ENCODE measurements at places on chromosomes 1 and 21.

DNA sequence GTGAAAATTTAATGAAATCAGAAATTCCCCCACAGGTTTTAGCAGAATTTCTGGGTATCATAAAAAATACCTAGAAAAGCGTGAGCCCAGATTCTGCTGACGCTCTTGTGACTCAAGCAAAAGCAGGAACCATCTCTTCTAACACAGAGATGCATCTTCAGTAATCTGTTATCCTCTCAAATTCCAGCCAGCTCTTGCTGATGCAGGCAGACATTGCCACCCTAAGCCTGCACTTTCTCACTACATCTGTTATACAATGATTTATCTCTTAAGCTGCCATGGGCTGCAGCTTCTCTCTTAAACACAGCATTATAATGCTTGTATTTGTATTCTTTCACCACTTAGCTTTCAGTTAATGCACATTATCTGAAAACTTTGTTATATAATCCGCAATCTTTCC lies 113.0 kb upstream of the RGS1 start:
- no peak for DNase-seq

GRCh38 chr1:216456682-216457081 lies 33.4 kb upstream of the USH2A start:
- DNase-seq: peak; percentile 66

DNA sequence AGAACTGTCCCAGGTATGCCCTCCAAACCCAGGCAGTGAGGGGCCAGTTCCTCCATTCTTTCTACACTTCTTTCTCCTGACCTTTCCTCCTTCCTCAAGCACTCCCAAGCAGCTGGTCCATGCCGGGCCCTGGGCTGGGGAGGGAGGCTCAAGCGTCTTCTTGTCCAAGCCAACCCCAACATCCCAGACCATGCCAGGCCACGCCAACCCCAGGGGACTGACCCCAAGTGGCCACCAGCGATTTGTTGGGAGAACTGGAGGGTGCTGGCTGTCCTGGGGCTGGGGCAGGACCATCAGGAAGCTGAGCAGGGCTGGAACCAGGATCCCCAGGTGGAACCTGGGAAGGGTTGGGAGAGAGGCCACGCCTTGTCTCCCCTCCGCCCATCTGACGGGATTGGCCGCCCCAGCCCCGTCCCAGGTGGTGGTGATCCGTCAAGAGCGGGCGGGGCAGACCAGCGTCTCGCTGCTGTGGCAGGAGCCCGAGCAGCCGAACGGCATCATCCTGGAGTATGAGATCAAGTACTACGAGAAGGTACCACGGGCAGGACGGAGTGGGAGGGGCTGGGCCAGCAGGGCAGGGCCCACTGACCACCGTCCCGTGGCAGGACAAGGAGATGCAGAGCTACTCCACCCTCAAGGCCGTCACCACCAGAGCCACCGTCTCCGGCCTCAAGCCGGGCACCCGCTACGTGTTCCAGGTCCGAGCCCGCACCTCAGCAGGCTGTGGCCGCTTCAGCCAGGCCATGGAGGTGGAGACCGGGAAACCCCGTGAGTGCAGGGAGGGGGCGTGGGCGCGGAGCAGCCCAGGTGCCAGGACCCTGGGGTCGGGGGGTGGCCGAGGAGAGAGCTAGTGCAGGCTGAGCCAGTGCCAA lies 29.9 kb downstream of the EPHA8 start:
- no peak for DNase-seq

GRCh38 chr1:197961449-197961848 lies 44.3 kb downstream of the LHX9 start:
- no peak for DNase-seq

GRCh38 chr1:52970149-52970548 lies 43.1 kb downstream of the SCP2 start:
- DNase-seq: no peak

GRCh38 chr1:92817137-92817697 lies 14.6 kb upstream of the RPL5 start:
- no peak for DNase-seq

- DNase-seq: no peak
These were observed 39.9 kb upstream of the SRSF10 start for GRCh38 chr1:24020025-24020424.

GRCh38 chr1:214946615-214947014 lies 135.9 kb upstream of the KCNK2 start:
- DNase-seq: no peak

- DNase-seq: no peak
These were observed 18.8 kb downstream of the LRRC52 start for GRCh38 chr1:165562571-165562970.

GRCh38 chr1:192941722-192942411 lies 117.3 kb downstream of the UCHL5 start:
- no peak for DNase-seq

DNA sequence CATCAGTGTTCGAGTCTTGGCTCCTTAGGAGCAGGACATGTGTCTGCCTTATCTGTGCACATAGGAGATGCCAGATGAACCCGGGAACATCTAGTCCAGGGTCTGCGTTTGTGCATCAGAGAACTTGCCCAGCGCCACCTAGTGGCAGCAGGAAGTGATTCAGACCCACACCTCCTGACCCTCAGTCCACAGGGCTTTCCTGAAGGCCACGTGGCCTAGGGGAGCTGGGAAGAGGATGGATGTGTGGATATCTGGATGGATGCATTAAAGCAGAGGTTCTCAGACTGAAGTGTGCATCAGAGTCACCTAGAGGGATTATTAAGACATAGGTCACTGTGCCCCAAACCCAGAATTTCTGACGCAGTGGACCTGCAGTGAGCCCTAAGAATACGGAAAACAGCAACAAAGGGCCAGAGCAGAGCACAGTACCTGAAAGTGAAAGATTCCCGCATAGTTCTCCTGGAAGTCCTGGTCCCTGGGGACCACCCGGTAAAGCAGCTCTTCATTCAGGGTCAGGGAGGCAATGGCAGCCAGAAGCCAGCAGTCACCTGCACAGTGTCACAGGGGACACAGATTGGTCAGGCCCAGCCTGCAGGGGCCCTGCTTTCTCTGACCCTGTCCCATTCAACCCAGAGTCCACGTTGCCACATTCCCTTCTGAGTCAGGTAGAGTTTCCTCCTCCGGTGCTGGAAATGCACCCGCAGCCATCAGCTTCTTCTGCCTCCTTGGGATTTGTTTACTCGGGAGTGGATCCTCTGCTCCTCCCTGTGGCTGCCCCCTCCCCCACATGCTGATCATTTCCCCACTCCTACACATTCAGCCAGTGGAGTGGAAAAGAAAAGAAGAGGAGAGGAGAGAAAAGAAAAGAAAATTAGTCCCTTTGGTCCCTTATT lies 37.0 kb downstream of the CAPN8 start:
- DNase-seq: peak; percentile 6

DNA sequence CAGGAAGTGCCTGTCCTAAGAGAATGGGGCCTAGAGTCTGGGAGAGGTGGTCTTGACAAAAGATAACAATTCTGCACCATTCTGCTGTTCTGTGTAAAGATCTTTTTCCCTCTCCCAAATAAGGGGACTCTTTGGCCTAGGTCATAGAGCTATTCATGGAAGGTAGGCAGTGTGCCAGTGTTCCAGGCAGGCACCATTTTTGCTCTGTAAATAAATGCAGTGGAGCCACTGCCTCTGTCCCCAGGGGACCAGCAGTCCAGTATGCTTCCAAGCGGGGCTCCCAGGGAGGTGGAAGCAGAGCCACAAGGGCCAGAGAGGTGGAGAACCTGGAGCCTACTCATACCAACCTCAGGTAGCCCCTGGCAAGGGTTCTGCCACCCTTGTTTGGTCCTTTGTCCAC lies 25.9 kb downstream of the KCNA2 start:
- DNase-seq: no peak

GRCh38 chr21:31838586-31839355 lies 34.0 kb upstream of the HUNK start:
- DNase-seq: no peak

- no peak for DNase-seq
These were observed 21.1 kb downstream of the TLCD4 start for GRCh38 chr1:95138223-95138622.

DNA sequence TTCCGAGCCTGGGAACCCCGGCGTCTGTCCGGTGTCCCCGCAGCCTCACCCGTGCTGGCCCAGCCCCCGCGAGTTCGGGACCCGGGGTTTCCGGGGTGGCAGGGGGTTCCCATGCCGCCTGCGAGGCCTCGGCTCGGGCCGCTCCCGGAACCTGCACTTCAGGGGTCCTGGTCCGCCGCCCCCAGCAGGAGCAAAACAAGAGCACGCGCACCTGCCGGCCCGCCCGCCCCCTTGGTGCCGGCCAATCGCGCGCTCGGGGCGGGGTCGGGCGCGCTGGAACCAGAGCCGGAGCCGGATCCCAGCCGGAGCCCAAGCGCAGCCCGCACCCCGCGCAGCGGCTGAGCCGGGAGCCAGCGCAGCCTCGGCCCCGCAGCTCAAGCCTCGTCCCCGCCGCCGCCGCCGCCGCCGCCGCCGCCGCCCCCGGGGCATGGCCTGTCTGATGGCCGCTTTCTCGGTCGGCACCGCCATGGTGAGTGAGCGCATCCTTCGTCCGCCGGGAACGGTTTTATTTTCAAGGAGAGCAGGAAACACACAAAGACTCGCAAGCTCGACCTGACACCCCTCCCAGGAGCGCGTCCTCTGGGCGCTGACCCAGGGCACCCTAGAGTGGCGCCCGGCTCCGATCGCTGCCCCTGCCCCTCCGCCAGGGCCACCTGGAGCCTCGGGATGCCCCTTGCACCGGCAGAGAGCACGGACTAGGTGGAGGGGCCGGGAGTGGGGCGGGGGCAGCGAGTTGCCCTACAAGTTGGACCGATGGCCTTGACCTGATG lies at the start of gene ABCG1:
Gene ABCG1 (plus strand): TSS at position 305 of the 770 bp plus-strand sequence. CDS start 123 bp downstream, at position 428.
- DNase-seq: no peak
